ENCODE measurements at places on chromosomes 6 and 20.

- DNase-seq = no peak
Measured at GRCh38 chr6:75084018-75084417, 121.8 kb downstream of the COL12A1 start.

DNA sequence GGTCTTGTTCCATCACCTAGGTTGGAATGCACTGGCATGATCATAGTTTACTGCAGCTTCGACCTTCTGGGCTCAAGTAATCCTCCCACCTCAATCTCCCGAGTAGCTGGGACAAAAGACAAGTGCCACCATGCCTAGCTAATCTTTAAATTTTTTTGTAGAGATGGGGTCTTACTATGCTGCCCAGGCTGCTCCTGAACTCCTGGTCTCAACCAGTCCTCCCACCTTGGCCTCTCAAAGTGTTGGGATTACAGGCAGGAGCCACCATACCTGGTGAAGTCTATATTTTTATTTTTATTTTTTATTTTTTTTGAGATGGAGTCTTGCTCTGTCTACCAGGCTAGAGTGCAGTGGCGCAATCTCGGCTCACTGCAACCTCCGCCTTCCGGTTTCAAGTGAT is 11.4 kb upstream of the PIM1 start:
- no peak for DNase-seq

GRCh38 chr6:41083072-41083471 is 10.3 kb downstream of the NFYA start:
- no peak for DNase-seq

- no peak for DNase-seq
Measured at GRCh38 chr6:106749609-106750008, 120.2 kb downstream of the QRSL1 start.

GRCh38 chr6:115618256-115618655 is 442.4 kb downstream of the FRK start:
- no peak for DNase-seq

- DNase-seq = no peak
Measured at GRCh38 chr6:28696167-28696566, 170.5 kb downstream of the GPX5 start.

GRCh38 chr20:37238426-37238825 is 23.2 kb downstream of the GHRH start:
- DNase-seq = no peak

DNA sequence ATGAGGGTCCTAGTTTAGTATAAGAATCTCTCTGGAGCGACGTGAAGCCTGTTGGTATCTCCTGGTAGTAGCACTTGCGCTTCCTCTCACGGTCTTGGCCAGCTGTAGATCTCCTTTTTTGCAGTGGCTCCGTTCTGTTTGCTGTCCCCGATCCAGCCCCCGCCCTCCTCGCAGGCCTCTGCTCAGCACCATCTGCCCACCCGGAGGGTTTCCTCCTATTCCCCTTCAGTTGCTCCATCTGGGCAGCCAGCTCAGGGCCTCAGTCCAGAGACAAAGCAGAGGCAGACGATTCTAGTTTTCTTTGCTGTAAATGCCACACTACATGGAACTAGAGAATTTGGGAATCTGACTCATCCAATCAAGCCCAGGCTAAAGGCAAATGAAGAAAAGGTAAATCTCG is 126.6 kb downstream of the TIAM2 start:
- no peak for DNase-seq

- no peak for DNase-seq
Measured at GRCh38 chr20:53774461-53775203, 181.0 kb upstream of the ZNF217 start.

GRCh38 chr6:169981969-169982368 is 230.5 kb downstream of the ERMARD start:
- no peak for DNase-seq

DNA sequence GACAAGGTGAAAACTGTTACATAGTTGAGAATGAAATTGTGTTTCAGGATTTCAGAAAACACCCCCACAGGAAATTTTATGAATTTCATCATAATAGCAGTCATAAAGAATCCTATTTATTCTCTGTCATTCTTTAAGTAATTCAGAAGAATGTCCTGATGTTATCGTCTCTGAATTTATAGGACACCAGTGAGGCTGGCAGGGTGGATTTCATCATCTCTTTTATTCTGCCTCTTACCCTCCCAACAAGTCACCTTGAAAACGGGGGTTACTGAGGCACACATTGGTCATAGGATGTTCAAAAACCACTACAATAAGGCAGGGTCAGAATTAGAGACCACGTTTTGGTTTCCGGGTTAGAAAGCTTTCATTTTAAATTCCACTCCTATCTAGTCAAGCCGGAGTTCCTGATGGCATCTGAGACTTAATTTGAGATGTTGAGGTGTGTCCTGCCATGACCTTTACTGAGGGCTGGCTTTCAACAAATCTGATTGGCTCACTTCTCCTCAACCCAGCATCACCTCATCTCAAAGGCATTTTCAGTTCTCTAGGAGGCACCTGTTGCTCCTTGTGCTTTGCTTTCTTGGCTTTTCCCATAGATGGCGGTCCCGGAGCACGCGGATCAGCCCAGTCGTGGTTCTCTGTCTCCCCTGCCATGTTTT is 230.6 kb upstream of the SUPT3H start:
- DNase-seq = no peak

Data from lower leg skin (tissue), 4 donors.